ENCODE measurements at places on chromosomes 1 and 21.

DNA sequence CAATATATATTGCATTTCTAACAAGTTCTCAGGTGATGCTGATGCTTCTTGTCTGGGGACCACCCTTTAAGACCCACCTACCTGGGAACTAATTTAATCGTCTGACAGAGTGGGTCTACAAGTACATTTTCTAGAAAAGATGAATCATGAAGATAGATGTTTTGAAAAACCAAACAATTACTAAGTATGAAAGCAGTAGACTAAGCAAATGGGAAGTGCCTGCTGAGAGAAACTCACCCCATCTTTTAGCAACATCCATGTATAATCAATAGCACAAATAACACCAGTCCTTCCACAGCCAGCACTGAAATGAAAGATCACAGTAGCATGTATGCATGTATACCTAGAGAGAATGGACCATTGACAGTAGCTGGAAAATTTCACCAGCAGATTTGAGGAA, 17.3 kb downstream of the PTPN22 start:
- no peak for DNase-seq

GRCh38 chr1:35876988-35877387, 6.0 kb upstream of the AGO1 start:
- no peak for DNase-seq

DNA sequence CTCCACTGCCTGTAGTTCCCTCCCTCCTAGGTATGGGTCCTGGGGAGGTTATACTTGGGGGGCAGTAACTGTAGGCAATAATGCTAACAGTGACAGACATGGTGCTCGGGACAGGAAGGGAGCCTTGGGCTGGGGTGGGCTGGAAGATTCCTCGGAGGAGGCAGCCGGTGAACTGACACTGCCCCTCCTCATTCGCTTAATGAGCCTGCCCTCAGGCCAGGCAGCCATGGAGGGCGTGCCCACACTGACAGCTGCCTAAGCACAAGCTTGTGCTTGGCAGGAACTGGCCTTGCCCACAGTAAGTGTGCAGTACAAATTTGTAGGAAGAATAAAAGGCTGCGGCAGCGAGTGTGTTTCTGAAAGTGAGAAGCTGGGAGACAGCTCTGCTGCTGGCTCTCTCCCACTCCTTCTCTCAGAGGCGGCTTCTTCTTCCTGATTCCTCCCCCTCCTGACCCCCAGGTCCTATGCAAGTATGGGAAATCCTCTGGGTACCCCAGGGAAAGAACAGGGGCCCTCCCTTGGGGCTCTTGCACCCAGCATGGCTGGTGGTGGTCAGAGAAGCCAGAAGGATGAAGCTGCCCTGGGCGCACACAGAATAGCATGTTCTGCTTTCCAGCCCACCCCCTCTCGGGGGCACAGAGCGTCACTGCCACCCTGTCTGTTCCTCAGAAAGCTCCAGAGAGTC, 23.6 kb downstream of the OPTC start:
- no peak for DNase-seq

DNA sequence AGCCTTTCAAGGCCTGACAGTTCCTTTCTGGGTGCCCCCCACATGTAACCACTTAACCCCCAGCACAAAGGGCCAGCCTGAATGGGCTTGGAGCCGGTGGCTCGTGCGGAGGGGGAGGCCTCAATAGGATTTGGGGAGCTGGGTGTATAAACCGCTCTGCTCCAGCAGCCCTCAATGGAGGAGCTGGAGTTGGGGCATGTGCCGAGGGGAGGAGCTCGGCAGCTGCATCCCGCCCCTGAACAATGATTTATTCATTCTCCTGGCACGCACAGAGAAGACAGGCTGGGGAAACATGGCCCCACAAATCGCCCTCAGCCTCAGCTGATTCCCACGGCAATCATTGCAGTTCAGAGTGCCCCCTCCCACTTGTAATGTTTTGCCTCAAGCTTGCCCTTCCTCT, 6.9 kb upstream of the C1orf216 start:
- DNase-seq = no peak

GRCh38 chr1:26998429-26999300, 5.2 kb downstream of the TRNP1 start:
- no peak for DNase-seq

DNA sequence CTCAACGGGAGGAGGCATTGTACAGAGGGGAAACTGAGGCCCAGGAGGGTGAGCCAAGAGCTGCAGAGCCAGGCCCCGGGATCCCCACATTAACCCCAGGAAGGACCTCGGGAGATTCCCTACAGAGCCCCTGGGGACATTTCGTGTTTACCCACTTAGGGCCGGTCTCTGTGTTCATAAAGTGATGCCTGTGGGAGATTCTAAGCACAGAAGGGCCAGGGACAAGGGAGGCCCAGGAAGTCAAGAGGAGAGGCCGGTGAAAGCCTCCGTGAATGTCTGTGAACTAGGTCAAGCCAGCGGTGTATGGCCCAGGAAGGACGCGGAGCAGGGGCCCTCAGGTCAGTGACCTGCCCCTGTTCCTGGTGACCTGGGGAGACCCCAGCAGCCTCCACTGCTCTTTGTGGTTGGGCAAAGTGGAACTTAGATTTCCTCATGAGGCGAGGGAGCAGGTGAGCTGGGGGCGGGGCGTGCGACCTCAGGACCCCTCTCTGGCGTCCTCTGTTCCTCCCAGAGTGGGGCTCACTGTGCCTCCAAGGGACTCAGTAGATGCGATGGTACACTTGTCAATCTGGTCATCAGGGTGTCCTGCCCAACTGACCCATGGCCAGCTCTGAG, 34.9 kb downstream of the PDE9A start:
- DNase-seq = no peak

DNA sequence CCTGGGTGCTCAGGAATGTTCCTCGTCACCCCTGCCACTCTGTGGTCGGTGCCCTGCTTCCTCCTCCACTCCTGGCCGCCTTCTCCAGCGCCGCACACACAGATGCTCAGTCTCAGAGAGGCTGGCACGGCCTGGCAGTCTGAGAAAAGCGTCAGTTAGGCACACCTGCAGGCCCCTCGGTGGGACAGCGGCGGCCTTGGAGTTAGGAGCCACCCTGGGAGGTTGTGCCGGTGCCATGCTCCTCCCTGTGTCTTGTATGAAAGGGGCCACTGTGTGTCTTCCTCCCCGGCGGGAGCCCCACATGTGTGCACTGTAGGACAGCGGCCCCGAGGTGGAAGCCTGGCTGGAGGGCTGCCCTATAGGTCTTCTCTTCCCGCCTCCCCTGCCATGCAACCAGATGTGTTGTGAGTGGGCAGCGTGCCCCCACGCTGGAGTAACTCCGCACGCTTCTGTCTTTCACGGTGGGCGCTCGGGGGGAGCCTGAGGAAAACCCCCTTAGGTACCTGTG, 145.2 kb downstream of the PGBD5 start:
- no peak for DNase-seq

GRCh38 chr1:201731592-201731991, 97.4 kb upstream of the IPO9 start:
- no peak for DNase-seq

GRCh38 chr1:118144684-118145083, 40.3 kb downstream of the SPAG17 start:
- no peak for DNase-seq

GRCh38 chr1:36279789-36280296, 26.3 kb upstream of the SH3D21 start:
- DNase-seq = no peak

GRCh38 chr1:14117700-14118099, 417.7 kb downstream of the PRDM2 start:
- DNase-seq = no peak

GRCh38 chr1:226489718-226490425, 58.7 kb upstream of the STUM start:
- no peak for DNase-seq

- no peak for DNase-seq
These were observed 88.8 kb upstream of the ZBTB40 start for GRCh38 chr1:22362626-22363402.

DNA sequence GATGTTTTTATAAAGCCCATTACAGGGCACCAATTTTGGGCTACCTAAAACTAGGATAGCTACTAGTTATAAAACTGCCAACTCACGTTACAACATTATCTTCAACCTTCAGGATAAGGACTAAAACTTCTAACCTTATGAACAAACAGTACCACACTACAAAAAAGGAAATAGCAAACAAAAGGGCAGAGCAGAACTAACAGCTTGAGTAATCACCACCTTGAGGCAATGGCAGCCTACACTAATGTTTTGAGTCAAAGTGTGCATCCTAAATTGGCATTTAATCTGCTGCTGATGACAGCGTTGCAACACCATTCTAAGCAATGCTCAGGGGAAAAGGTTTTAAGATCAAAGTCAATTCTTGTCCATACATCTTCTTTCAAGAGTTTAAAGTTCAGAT, 27.2 kb downstream of the PTP4A2 start:
- no peak for DNase-seq

DNA sequence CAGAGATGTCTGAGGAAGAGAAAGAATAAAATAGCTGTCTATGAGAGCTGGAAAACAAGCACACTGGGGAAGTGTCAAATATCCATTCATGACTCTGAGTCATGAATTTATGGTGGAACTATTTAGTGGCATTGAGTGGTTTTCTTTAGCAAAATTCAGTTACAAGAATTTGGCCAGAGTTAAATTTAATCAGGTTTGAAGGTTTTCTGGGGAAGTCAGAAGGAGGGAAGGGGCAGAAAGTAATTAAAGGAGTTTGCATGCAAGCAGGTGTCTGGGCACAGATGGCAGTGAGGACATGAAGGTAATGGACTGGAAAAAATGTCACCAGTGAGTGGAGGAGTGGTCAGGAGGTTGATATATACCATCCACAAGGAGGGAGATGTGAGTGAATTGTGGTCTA, 121.9 kb upstream of the IVNS1ABP start:
- DNase-seq = no peak

GRCh38 chr1:177984136-177984525, 14.3 kb upstream of the SEC16B start:
- no peak for DNase-seq

DNA sequence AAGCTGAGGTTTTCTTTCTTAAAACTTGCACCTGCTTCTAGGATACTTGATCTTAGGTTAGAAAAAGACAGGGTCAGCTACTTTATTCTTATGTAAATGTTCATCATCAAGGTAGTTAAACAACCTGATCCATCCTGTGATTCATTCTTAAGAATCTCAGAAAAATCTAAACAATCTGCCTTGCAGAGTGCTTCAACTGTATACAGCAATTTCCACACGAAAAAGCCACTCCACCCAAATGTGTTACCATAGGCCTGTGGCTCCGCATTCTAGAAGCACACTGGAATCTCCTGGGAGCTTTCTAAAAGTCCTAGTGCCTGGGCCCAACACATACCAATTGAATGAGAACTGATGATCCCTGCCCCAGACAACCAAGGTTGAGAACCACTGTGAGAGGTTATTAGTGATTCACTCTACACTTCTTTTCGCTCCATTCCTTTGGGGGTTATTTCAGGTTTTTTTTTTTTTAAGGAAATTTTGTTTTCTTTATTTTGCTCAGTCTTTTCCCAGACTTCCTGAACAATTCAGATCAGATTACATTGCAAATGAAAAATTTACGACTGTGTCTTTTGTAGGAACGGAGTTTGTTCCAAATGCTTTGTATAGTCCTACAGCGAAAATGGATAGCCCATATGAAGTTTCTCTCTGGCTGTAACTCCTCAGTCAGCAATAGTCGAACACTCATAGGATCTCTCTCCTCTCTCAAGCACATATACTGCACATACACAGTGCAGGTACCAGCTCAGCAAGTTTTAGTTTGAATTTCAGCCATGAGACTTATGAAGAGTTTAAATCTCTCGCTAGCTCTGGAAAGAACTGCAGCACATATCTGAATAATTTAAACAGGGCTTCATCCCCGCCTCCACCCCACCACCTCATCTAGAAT, 16.1 kb downstream of the SMYD2 start:
- no peak for DNase-seq

GRCh38 chr1:100628631-100629081, 90.7 kb downstream of the GPR88 start:
- DNase-seq = no peak

DNA sequence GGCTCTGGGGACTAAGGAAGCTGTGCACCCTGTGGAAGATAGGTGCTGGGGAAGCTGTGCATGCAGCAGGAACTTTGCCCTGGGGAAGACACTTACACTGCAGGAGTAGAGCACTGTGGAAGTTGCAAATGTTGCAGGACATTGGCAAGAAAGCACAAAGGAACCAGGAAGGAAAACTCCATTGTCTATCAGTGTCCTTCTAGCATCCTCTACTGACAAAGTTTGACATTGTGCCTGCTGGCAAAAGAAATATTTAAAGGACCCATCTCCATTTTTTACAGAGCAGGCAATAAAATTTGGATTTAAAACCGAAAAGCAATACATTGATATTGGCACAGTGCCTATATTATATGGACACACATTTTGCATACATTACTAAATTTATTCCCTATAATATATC, 394.1 kb downstream of the PBX1 start:
- no peak for DNase-seq

DNA sequence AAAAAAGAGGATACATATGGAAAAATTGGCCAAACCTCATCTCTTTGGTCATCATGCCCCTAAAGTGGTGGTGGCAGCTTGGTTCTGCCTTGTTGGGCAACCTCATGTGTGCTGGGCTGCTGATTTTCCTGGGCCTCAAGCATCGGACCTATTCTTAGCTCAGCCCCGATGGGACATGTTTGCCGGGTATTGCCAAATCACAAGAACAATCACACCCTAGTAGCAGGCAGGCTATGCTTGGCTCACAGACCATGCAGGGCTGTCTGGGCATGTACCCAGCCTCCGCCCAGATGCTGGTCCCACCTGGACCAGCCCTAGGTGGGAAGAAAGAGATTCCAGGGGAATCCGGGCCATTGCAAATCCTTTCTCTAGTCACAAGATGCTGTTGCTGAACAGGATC, 189.4 kb upstream of the FGGY start:
- DNase-seq = no peak

DNA sequence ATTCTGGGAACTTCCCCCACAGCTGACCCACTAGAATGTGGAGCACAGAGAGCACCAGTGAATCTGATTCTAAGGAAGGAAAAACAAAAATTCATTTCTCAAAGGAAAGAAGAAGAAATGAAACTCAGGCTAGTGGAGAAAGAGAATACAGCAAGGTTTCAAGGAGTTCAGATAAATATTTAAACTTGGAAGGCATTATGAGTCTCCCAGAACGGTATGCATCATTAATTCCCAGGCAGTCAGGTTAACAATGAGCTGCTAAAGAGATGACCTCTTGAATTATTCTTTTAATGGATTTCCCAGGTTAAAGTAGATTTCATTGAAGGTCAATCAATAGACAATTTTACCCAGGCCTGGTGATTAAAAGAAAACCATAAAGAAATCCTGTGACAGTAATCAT, 103.6 kb upstream of the KAZN start:
- no peak for DNase-seq

Data from stimulated activated CD4-positive, alpha-beta T cell treated with anti-CD3 and anti-CD28 coated beads, Interleukin-15, amount 100 ng/mL, for 1 hour (primary cell).